ENCODE measurements at places on chromosomes 16 and 17.

- H3K27me3 ChIP-seq, result no peaks in the 10 kb centered on the region
- DNase-seq, result no peak
- no peak overlapping the region for H3K4me3 ChIP-seq
- H3K27ac ChIP-seq, result no peak overlapping the region
- peaks cover 11% of the 10 kb centered on the region for H3K4me1 ChIP-seq
- H3K36me3 ChIP-seq, result peaks cover 4% of the 10 kb centered on the region
Observed at GRCh38 chr16:27220527-27220926, 17.2 kb downstream of the KDM8 start.

GRCh38 chr16:48206594-48207242, 37.4 kb upstream of the LONP2 start:
- H3K4me1 ChIP-seq, result no peaks in the 10 kb centered on the region
- no peaks in the 10 kb centered on the region for H3K27me3 ChIP-seq
- no peak overlapping the region for H3K27ac ChIP-seq

- no peaks in the 10 kb centered on the region for H3K27me3 ChIP-seq
- H3K27ac ChIP-seq, result no peak overlapping the region
- H3K4me3 ChIP-seq, result peak overlapping the region; percentile 84
- peaks cover 23% of the 10 kb centered on the region for H3K36me3 ChIP-seq
- peaks cover 15% of the 10 kb centered on the region for H3K4me1 ChIP-seq
Observed at GRCh38 chr17:50396261-50397110, 837 bp downstream of the LRRC59 start.

- H3K27ac ChIP-seq, result no peak overlapping the region
- H3K36me3 ChIP-seq, result no peaks in the 10 kb centered on the region
- no peak overlapping the region for H3K4me3 ChIP-seq
- DNase-seq, result no peak
Observed at GRCh38 chr17:4007346-4008081, 43.3 kb upstream of the ATP2A3 start.

DNA sequence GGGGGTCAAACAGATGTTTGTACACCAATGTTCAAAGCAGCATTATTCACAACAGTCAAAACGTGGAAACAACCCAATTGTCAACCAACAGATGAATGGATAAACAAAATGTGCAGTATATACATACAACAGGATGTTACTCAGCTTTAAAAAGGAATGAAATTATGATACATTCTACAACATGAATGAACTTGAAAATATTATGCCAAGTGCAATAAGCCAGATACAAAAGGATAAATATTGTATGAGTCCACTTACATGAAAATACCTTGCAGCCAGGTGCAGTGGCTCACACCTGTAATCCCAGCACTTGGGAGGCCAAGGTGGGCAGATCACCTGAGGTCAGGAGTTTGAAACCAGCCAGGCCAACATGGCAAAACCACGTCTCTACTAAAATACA, 39.9 kb downstream of the UBE2G1 start:
- no peak overlapping the region for H3K27ac ChIP-seq
- H3K4me1 ChIP-seq, result peaks cover under 1% of the 10 kb centered on the region
- no peaks in the 10 kb centered on the region for H3K36me3 ChIP-seq

- no peak overlapping the region for H3K27ac ChIP-seq
- no peaks in the 10 kb centered on the region for H3K4me1 ChIP-seq
- no peak for DNase-seq
- H3K4me3 ChIP-seq, result no peak overlapping the region
Observed at GRCh38 chr16:83201748-83202147, 575.0 kb downstream of the CDH13 start.

DNA sequence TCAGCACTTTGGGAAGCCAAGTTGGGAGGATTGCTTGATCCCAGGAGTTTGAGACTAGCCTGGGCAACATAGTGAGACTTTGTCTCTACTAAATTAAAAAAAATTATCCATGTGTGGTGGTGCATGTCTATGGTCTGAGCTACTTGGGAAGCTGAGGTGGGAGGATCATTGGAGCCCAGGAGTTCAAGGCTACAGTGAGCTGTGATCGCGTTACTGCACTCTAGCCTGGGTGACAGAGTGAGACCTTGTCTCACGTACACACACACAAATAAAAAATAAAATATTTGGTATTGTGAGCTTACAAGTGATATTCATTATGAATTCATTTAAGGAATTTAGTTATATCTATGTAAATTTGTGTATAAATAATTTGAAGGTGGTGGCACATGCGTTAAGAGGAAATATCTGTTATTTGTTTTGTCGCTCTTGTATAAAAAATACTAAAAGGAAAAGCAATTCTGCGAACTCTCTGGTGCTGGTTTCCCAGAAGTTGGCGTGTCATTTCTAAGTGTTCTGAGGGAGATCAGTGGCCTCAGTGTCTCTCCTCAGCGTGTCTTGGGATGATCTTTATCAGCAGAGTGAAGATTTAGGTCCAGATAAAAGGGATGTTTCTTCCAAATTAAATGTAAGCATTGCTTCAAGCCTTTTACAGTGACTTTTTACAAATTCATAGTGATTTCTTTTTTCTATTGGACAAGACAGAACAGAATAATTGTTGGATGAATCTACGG, 187.6 kb downstream of the FTO start:
- H3K27ac ChIP-seq, result no peak overlapping the region
- no peaks in the 10 kb centered on the region for H3K4me1 ChIP-seq
- DNase-seq, result no peak
- H3K27me3 ChIP-seq, result no peaks in the 10 kb centered on the region

DNA sequence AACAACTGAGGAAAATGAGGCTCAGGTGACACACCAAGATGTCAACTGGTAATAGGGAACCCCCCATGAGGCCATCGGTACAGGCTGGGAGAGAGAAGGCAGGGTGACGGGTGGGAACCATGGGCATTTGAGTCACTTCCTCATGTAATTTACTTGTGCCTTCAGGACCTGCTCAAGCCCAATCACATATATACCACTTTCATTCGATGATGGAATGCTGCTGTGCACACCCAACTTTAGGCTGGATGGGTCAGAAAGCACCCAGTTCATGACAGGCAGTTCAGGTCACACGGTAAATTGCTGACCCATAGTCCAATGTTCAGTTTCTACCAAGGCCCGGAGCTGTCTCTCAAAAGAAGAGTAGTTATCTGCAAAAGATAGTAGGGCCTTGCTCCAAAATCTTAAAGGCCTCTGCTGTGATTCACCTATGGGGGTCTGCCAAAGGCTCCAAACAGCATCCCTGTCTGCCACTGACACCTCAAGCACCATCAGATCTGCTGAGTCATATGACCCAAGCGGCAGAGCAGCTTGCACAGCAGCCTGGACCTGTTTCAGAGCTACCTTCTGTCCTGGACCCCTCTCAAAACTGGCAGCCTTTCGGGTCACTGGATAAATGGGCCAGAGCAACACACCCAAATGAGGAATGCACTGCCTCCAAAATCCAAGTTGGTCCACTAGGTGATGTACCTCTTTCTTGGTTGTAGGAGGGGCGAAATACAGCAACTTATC, 24.7 kb downstream of the ZZEF1 start:
- H3K27ac ChIP-seq, result no peak overlapping the region
- H3K27me3 ChIP-seq, result no peaks in the 10 kb centered on the region
- H3K4me3 ChIP-seq, result no peak overlapping the region
- no peaks in the 10 kb centered on the region for H3K4me1 ChIP-seq
- no peak for DNase-seq
- peaks cover 20% of the 10 kb centered on the region for H3K36me3 ChIP-seq

DNA sequence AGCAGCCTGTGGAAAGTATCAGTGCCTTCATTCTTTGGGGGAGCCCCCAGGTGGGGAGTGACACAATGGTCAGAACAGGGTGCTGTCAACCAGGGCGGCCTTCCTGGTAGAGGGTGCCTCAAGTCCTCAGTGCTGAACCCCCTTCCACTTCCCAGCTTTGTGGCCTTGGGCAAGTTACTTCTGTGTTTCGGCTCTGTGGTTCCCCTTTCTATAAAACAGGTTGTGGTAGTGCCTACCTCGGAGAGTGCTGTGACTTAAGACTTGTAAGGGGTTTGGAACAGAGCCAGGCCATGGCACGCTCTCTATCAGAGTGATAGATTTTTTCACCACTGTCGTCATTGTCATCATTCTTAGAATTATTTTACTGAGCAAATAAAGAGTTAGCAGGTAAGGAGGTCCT, 141.1 kb downstream of the CCDC182 start:
- no peak for DNase-seq
- H3K36me3 ChIP-seq, result no peaks in the 10 kb centered on the region
- peaks cover 12% of the 10 kb centered on the region for H3K4me1 ChIP-seq
- H3K4me3 ChIP-seq, result no peak overlapping the region
- peak overlapping the region; percentile 93 for H3K27ac ChIP-seq

- no peak overlapping the region for H3K4me3 ChIP-seq
- H3K4me1 ChIP-seq, result no peaks in the 10 kb centered on the region
- no peak for DNase-seq
- H3K27me3 ChIP-seq, result no peaks in the 10 kb centered on the region
- H3K27ac ChIP-seq, result no peak overlapping the region
Observed at GRCh38 chr17:75737133-75737962, 16.1 kb downstream of the ITGB4 start.

DNA sequence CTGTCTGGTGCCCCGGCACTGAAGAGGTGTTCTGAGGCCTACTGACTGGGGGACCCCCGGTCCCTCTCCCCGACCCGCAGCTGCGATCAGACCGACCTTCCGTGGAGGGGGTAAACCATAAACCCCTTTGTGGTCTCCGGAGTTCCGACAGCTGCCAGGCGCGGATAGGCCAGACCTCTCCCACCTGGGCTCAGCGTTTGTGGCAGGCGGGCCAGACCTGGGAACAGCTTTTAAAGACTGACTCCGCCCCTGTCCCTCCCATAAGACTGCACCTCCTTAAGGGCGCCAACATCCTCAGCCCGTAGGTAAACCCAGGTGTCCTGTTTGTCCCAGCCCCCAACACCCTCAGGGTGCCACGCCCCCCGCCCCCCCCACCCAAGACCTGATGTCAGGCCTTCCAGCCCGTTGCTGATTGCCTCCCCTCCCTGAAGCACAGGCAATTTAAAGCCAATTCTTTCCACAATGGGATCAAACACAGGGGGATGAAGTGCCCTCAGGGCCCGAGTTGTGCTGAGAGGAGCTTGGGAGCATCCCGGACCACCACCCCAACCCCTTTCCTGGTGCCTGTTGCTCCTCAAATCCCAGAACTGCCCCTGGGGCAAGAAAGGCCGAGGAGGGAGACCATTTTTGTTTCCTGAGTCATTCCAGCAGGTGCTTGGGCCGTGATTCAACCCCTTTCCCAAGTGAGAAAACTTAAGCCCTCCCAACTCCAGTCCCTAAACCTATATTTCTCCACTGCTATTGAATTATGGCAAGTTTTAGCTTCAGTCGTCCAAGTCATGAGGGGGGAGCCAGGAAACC, at the start of gene SOX15:
Gene SOX15 (minus strand): TSS at position 204 of the 801 bp plus-strand sequence. CDS start 418 bp downstream, outside the sequence.
- no peaks in the 10 kb centered on the region for H3K4me1 ChIP-seq
- peaks cover 48% of the 10 kb centered on the region for H3K36me3 ChIP-seq
- H3K27ac ChIP-seq, result no peak within 1 kb of the TSS
- peak within 1 kb of the TSS; percentile 37 for H3K4me3 ChIP-seq
- DNase-seq, result no peak
- H3K27me3 ChIP-seq, result no peaks in the 10 kb centered on the region

GRCh38 chr17:72506773-72507172, 386.0 kb downstream of the SOX9 start:
- no peaks in the 10 kb centered on the region for H3K36me3 ChIP-seq
- no peak overlapping the region for H3K4me3 ChIP-seq
- no peak for DNase-seq
- no peaks in the 10 kb centered on the region for H3K27me3 ChIP-seq

- no peaks in the 10 kb centered on the region for H3K4me1 ChIP-seq
- H3K27ac ChIP-seq, result no peak within 1 kb of the TSS
- H3K27me3 ChIP-seq, result no peaks in the 10 kb centered on the region
- peak; percentile 85 for DNase-seq
- H3K4me3 ChIP-seq, result peak within 1 kb of the TSS; percentile 55
Observed at GRCh38 chr17:45261577-45262515, at the start of gene SPATA32. SPATA32 (minus strand) TSS chr17:45262094; CDS start chr17:45262016, 78 bp downstream.

- DNase-seq, result no peak
- no peak overlapping the region for H3K27ac ChIP-seq
- no peak overlapping the region for H3K4me3 ChIP-seq
Observed at GRCh38 chr17:66357037-66357436, 54.6 kb downstream of the PRKCA start.

DNA sequence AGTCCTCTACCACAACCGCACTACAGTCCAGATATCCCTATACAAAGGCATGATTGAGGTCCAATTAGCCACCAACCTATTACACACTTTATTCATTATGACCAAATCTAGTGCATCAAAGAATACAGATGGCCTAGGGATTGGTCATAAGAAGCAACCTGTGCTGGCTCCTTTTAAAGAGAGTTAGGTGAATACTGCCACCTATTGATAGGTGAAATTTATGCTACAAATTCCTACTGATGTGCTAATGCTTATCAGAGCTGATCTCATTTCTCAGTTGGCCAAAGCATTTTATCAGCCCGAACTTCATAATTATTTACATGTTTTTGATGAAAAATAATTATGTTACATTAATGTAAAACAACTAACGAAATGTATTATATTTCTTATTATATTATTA, 166.3 kb downstream of the ANKFN1 start:
- no peaks in the 10 kb centered on the region for H3K4me1 ChIP-seq
- DNase-seq, result no peak
- H3K36me3 ChIP-seq, result no peaks in the 10 kb centered on the region
- no peak overlapping the region for H3K4me3 ChIP-seq

GRCh38 chr17:69945698-69946185, 129.3 kb upstream of the KCNJ16 start:
- DNase-seq, result no peak
- no peak overlapping the region for H3K27ac ChIP-seq
- H3K27me3 ChIP-seq, result no peaks in the 10 kb centered on the region
- no peak overlapping the region for H3K4me3 ChIP-seq
- no peaks in the 10 kb centered on the region for H3K36me3 ChIP-seq

DNA sequence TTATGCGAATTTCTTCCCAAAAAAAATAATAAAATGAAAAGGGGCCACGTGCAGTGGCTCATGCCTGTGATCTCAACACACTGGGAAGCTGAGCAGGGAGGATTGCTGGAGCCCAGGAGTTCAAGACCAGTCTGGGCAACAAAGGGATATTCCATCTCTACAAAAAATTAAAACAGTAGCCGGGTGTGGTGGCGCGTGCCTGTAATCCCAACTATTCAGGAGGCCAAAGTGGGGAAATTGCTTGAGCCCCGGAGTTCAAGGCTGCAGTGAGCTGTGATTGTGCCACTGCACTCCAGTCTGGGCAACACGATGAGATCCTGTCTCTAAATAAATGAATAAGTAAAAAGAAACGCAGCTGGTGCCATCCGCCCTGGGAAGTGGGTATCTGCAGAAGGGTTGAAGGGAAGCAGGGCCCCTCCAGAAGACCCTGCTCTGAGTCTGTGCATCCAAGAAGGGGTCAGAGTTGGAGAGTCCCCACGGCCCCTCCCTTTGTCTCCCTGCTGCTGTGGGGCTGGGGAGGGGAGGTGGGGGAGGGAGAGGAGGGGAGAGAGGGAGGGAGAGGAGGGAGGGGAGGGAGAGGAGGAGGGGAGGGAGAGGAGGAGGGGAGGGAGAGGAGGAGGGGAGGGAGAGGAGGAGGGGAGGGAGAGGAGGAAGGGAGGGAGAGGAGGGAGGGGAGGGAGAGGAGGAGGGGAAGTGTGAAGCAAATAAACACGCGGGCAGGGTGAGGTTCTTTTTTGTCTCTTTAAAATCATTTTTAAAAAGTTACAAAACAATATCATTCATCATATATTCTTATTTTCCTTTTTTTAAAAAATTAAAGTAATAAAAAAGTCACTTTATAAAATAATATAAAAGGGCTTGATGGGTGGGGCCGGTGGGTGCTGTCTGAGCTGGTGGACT, 5.0 kb upstream of the MYADML2 start:
- no peak overlapping the region for H3K4me3 ChIP-seq
- no peaks in the 10 kb centered on the region for H3K27me3 ChIP-seq
- no peaks in the 10 kb centered on the region for H3K4me1 ChIP-seq
- no peaks in the 10 kb centered on the region for H3K36me3 ChIP-seq
- H3K27ac ChIP-seq, result no peak overlapping the region
